ENCODE measurements at places on chromosomes 4 and X.
A peak's percentile ranks its signal among the peaks of the same experiment; 100 is the strongest.

GRCh38 chr4:156053174-156053573 is 99.5 kb upstream of the CTSO start:
- no peak for DNase-seq

- no peak for DNase-seq
These were observed 50.8 kb upstream of the ADGRL3 start for GRCh38 chr4:61149278-61149677.

GRCh38 chr4:142983589-142983988 is 137.5 kb upstream of the INPP4B start:
- no peak for DNase-seq

GRCh38 chr4:7398104-7398423 is 36.7 kb downstream of the PSAPL1 start:
- peak; percentile 97 for DNase-seq

DNA sequence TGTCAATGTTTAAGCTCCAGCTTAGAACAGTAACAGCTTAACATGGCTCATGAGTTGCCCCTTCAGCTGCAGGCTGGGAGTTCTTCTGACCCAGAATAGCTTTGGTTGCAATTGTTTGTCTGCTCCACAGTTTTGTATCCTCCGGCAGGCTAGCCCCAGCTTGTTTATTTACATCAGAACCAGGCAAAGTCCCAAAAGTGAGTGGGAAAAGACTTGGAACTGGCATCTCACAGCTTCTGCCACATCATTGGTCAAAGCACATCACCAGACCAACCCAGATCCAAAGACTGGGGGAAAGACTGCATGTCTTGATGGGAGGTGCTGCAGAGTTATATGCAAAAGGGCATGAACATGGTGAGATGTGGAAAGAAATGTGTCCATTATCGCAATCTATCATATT is 231.2 kb upstream of the CPEB2 start:
- no peak for DNase-seq

- no peak for DNase-seq
These were observed 7.2 kb downstream of the TIMM17B start for GRCh38 chrX:48890296-48890925.

DNA sequence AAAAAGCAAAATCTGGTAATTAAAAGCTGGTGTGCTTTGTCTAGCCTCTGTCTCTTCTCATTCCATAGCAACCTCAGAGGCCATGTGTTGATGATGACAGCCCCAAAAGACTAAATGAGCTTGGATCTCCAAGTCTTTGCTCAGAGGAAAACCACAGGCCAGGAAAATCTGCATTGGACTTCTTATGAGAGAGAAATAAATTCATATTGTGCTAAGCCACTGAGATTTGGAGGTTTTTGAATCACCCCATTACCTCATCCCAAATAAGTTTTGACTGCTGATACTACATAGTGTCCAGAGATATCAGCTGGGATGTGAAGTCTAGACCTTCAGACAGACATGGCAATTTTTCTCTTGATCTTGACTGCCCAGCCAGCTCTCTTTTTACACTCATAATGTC is 178.6 kb upstream of the DIPK2B start:
- no peak for DNase-seq

DNA sequence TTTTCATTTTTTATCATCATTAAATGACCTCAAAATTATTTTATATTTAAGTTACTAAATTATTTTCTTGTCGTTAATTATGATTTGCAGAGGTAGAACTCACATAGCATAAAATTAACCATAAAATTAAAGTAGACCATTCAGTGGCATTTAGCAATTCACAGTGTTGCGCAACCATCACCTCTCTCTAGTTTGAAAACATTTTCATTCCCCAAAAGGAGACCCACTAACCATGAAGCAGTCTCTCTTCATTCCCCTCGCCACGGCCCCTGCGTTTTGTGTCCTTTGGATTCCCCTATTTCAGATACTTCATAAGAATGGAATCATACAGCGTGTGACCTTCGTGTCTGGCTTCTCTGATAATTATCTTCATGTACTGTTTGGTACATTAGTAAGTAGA is 154.9 kb downstream of the ENPP6 start:
- DNase-seq: no peak

GRCh38 chrX:1099146-1099770 is 113.2 kb downstream of the CRLF2 start:
- DNase-seq: peak; percentile 76

GRCh38 chr4:69467797-69468196 is 27.9 kb downstream of the UGT2B4 start:
- no peak for DNase-seq
